Activated CD8-positive, alpha-beta memory T cell treated with anti-CD3 and anti-CD28 coated beads for 48 hours (primary cell): ENCODE measurements at places on chromosomes 3 and 15.

DNA sequence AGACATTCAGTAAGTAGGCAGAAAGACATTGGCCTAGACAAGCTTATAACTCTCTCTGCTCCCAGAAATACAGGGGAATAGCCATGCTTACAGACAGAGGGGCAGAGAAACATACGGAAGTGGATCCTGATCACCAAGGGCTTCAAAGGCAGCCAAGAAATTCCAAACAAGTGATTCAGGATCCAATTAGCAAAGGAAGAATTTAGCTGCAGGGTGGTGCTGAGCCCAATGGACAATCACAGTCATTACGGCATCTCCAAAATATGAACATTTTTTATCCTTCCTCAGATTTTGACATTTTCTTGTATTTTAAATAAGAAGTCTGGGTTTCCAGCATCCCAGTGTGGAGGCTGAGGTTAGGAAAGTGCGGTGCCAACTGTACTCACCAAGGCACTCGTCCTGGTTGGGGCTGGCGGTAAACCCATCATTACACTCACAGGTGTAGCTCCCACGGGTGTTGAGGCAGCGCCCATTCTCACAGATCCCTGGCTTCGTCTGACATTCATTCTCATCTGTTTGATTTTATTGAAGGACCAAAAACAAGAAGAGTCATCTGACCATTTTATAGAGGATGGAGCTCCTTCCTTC, 96.8 kb downstream of the DUT start:
- no peak for DNase-seq

DNA sequence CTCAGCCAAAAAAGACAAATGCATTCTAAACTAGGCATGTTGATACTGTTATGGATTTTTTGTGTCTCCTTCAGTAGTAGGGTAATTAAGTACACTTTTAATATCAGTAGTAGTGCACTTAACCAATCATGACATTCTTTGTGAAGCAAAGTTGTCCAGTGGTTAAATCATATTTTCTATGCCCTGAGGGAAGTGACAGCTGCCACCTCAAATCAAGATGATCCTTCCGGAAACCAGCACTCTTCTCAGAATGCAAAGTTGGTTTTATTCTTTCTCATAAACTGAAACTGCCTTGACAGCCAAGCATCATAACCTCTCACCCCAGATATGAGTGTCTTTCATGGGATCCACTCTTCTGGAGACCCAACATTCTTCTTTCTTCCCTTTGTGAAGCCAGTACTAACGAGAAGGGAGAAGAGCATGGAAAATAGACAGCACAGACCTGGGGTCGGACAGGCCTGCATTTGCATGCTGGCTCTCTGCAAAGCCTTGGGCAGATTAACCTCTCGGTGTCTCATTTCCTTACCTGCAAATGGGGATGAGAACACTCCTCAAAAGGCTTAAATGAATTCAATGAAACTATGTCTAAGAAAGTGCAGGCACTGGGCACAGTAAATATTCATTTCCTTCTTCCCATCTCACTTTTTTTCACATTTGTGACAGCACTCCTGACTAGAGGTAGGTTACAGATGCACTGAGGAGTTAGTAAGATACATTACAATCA, 13.2 kb downstream of the AAGAB start:
- no peak for DNase-seq

DNA sequence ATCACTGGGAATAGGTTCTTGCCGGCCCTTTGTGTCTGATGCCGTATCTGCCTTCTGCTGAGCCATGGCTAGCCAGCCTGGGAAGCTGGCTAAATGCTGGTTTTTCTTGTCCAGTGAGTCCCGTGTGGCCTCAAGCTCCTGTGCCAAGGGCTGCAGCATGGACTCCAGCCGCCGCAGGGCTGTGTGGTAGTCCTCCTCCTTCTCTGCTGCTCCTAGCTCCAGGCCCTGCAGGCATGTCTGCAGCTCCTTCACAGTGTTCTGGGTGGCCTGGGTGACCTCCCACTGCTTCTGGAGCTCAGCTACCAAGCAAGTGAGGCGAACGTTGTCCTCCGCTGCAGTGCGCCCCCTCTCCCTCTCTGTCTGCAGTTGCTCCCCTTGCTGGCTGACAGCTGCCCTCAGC, 24.9 kb downstream of the CXCR6 start:
- DNase-seq, result no peak

DNA sequence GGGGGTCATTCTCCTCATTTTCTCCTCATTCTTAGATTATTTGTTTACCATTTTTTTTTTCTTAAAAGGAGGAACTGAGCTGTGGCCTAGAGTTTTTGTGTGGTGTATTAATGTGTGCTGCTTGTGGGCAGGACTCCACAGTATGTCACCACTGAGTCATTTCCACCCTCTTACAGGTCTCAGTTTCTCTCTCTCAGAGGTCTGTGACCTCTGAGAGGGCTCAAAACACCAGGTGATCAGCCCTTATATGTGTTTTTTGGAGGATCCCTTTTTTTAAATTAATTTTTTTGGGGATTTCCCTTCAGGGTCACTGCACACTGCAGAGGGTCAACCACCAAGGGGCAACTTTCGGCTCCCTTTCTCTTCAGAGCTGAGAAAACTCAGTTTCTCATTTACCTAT, 166.4 kb downstream of the SUCNR1 start:
- no peak for DNase-seq

DNA sequence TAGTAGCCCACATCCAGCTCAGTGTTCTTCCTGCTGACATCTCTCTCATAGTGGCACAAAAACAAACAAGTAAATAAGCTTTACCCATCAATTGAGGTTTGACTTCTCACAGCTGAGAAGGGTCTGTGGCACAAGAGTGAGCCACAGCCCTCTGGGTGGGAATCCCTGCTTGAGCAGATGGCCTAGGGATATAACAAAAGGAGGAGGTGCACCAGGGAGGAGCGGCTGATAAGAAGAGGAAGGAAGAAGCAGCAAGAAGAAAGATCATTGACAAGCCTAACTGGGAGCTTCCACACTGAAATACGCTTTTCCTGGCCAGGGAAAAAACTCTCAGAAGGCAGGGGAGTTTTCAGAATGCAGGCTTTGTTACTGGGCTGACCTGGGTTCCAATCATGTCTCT, 279.8 kb downstream of the UACA start:
- no peak for DNase-seq

GRCh38 chr15:92006186-92007028, 152.9 kb downstream of the SLCO3A1 start:
- no peak for DNase-seq

GRCh38 chr3:182117583-182117982, 405.9 kb downstream of the SOX2 start:
- no peak for DNase-seq

- no peak for DNase-seq
Measured at GRCh38 chr3:106206613-106207012, 337.8 kb upstream of the CBLB start.

DNA sequence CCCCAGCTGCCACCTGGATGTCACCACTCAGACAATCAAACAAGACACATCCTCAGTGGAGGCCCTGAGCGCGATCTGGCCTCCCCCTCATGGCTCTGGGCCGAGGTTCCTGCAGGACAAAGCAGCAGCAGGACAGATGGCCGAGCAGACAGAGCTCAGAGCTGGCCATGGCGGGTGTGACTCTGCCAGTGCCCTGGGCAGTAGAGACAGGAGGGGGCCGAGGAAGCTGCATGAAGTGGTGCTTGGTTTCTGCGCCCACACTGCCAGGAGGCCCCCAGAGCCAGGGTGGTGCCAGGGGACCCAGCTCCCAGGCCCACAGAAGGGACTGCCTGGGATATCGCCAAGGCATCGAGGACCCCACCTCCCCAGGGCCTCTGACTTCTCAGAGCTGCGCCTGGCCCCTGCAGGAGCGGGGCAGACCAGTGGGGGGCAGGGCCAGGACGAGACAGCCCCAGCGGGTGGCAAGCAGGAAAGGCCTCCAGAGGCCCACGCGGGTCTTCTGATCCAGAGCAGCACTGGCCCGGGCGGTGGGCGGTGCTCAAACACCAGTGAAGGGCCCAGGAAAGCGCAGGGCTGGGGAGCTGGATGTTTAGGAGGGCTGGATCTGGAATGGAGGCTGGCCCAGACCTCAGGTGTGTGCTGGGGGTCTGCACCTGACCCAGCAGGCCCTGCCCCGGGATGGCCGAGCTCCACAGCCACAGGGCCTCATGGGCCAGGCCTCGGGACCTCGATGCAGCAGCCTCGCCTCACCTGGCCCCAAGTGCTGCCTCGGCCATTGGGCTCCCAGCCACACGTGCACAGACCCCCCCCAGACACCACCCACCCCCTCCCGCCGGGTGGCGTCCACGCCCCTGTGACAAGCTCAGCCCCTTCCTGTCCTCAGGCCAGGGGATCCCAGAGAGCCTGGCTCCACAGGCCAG, 76.0 kb downstream of the GOLGA8G start:
- DNase-seq, result no peak

DNA sequence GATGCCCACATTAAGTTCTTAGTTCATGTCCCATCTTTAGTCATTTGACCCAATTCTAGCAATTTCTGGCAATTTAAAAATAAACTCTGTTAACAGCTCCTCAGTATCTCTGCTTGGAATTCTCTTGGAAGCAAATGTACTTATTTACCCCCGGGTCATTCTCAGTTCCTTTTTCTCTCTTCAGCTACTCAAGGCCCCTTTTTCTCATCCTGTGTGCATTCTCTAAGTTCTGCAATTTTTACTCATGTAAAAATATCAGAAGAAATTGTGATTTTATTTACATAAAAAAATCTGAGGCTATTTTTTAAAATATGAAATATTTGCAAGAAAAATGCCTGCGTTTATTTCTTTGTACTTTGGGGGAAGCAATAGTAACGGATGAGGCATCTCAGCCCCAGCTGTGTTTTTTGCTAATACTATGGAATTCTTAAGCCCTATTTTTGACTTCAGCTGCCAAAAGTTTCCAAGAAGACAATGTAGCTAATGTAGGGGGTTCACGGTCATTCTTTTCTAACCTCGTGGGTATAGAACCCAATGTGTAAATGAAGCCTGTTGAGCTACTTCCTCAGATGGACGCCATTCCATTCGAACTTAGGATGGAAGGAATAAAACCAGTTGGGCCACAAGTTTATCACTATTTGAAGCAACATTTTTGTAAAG, 20.0 kb downstream of the CERS3 start:
- no peak for DNase-seq

DNA sequence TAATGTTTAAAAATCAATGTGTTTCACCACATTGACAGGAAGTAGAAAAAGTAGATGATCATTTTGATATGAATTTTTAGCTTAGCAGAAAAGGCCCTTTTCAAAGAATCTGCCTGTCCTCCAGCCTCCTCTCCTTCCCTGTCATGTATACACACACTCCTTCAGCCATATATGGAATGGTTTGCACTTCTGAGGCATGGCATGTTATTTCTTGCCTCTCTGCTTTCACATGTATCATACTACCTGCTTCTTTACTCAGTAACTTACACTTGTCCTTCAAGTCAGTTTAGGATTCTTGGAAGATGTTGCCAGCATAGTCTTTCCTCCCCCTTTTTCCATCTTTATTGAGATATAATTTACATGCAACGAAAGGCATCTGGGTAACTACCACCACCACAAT, 79.0 kb downstream of the REC114 start:
- no peak for DNase-seq

GRCh38 chr3:45938043-45938435, 5.2 kb upstream of the CXCR6 start:
- DNase-seq, result no peak

DNA sequence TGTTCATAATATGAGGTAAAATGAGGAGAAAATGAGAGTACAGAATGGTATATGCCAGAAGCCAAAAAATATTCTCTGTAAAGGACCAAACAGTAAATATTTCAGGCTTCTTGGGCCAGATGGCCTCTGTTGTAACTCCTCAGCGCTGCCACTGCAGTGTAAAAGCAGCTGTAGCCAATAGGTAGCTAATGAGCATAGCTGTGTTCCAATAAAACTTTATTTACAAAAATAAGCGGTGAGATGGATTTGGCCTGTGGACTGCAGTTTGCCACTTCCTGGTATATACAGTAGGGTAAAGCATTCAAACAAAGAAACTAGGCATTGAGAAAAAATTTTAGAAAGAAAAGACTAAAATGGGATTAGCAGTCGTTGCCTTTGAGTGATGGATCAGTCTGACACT, 51.5 kb downstream of the BFSP2 start:
- DNase-seq, result no peak

DNA sequence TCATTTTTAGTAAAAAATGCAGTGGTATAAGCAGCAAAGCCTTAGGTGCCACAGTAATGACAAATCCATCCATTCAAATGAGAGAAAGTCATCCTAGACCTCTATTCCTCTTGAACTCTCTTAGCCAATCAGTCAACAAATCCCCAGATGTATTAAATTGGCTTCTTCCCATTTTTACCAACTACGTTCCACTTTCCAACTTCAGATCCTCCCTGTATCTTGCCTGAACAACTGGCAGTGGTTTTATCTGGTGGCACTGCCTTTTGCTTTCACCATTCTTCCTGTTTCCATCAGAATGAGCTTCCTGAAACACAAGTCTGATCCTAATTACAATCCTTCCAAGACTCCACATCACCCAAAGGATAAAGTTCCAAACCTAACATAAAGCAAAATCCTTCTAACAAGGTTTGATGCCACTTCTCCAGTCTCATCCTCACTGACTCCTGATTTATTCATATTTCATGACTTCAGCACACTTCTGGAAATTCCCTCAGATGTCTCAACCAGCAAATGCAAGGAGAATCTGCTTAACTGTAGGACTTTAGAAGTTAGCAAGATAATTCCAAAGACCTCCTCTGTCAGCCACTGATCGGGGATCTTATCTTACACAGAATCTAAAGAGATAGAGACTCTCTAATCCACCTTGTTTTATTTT, 69.8 kb upstream of the SLC4A7 start:
- no peak for DNase-seq

GRCh38 chr3:3783696-3784095, 15.5 kb upstream of the LRRN1 start:
- no peak for DNase-seq

DNA sequence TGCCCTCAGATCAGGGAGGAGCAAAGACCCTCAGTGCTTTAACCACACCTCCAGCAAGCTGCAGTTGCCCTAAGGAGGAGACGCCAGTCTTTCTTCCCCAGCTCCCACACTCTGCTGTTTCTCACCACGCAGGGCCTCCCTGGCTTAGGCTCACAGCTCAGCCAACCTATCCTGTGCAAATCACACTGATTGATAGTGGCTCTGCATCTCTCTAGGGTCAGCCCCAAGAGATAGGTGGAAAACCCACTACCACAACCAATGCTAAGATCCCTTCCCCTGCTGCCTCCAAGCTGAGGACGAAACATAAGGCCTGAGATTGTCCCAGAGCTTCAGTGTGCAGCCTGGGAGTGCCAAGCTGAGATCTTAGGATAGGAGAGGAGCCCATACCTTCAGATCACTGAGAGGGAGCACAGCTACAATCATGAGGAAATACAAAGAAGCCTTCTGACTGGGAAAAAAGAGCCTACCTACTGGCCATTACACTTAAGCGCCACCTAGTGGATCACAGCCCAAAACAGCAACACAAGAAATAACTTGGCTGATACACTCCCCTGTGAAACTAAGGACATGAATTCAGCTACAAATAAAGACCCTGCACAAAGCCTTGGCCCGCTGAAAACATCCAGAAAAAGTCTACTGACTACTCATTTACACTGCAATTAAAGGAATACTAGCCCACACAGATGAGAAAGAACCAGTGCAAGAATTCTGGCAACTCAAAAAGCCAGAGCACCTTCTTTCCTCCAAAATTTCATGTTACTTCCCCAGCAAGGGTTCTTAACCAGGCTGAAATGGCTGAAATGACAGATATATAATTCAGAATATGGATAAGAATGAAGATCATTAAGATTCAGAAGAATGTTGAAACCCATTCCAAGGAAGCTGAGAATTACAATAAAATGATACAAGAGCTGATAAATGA, 271.5 kb upstream of the DCBLD2 start:
- DNase-seq, result no peak
